ENCODE measurements at places on chromosomes 6 and 20. TPM values are rescaled to one million over a fixed set of nuclear protein-coding genes. Genes with fewer than 3 reads are reported as not detected.
A peak's percentile ranks its signal among the peaks of the same experiment; 100 is the strongest.

The PRDM13 gene
- not detected for total RNA-seq

GRCh38 chr6:143642403-143642802 lies 35.4 kb upstream of the PHACTR2 start:
- no peaks in the 10 kb centered on the region for H3K27me3 ChIP-seq
- no peak for DNase-seq
- H3K4me1 ChIP-seq: peaks cover 4% of the 10 kb centered on the region
- peaks cover 3% of the 10 kb centered on the region for H3K36me3 ChIP-seq
- H3K27ac ChIP-seq: no peak overlapping the region

GRCh38 chr20:35451295-35451694 lies 4.1 kb upstream of the CEP250 start:
- H3K27me3 ChIP-seq: no peaks in the 10 kb centered on the region
- DNase-seq: no peak

GRCh38 chr6:2531426-2532215 lies 219.1 kb downstream of the MYLK4 start:
- no peaks in the 10 kb centered on the region for H3K36me3 ChIP-seq
- no peak overlapping the region for H3K27ac ChIP-seq
- H3K4me1 ChIP-seq: peaks cover 6% of the 10 kb centered on the region
- peaks cover 63% of the 10 kb centered on the region for H3K27me3 ChIP-seq

The EYA2 gene
- not detected for total RNA-seq

- peaks cover 26% of the 10 kb centered on the region for H3K27me3 ChIP-seq
- H3K4me3 ChIP-seq: no peak overlapping the region
- peak; percentile 69 for DNase-seq
- peak overlapping the region; percentile 43 for H3K27ac ChIP-seq
These were observed 133.2 kb upstream of the RPS6KA2 start for GRCh38 chr6:166760288-166760687.

The TMEM30A gene
- 56.4 TPM for total RNA-seq

DNA sequence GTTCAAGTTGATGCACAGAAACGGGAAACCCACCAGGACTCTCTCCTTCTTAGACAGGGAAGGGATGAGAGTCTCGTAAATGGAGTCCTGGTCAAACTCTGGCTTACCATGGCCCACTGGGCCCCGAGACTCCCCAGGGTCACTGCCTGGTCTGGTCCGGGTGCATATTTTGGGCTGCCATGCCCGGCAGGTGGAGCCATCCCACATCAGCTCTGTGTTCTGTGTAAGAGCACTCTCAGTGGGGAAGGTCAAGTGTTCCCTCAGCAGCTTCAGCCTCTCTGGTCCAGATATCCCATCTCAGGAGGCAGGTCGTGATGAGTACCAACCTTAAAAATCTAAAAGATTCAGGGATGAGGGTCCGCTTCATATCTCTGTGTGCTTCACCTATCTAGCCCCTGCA lies 138.8 kb downstream of the EDN3 start:
- peaks cover 29% of the 10 kb centered on the region for H3K27me3 ChIP-seq
- DNase-seq: no peak
- no peak overlapping the region for H3K27ac ChIP-seq

- H3K27me3 ChIP-seq: no peaks in the 10 kb centered on the region
- H3K27ac ChIP-seq: peak overlapping the region; percentile 86
- H3K36me3 ChIP-seq: peaks cover 8% of the 10 kb centered on the region
- DNase-seq: no peak
These were observed 213.8 kb upstream of the ZFP64 start for GRCh38 chr20:52405417-52405816.

The IDH3B gene
- total RNA-seq: 99.6 TPM

The CHD6 gene
- total RNA-seq: 29.1 TPM

Measured in activated CD8-positive, alpha-beta T cell treated with anti-CD3 and anti-CD28 coated beads, Interleukin-2, amount 10 ng/mL, durations not matched to agents 7 days and 5 days (primary cell).